ENCODE measurements at places on chromosomes 7 and 10.
A peak's percentile ranks its signal among the peaks of the same experiment; 100 is the strongest.

- no peak for DNase-seq
Measured at GRCh38 chr10:48598243-48598935, 6.5 kb downstream of the ARHGAP22 start.

DNA sequence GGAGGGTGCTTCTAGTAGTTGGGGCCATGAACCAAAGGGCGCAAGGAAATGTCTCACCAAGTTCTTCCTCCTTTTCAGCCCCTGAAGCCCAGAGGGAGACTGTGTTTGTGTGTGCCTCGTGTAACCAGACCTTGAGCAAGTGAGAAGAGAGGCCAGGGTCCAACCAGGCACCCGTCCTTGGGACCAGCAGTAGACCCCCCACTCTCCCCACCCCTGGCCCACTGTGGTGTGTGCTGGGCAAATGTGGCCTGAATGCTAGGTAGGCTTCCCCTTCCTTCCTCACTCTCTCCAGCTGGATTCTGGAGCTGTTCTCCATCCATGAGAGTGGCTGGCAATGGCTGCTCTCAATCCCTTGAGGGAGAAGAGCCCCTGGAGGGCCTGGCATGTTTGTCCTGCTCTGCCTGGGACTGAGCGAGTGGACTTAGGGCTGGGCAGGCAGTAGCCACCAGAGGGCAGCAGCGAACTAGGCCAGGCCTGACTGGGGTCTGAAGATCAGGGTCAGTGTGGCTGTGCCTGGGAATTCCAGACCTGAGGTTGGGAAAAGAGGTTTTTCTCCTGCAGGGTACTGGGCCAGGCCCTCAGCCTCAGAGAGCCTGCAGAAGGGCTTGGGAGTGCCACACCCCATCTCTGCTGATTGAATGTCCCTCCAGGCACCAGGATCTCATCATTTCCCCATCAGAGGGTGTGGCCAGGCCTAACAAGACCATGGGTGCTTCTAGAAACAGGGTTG is 12.5 kb downstream of the SFRP5 start:
- no peak for DNase-seq

DNA sequence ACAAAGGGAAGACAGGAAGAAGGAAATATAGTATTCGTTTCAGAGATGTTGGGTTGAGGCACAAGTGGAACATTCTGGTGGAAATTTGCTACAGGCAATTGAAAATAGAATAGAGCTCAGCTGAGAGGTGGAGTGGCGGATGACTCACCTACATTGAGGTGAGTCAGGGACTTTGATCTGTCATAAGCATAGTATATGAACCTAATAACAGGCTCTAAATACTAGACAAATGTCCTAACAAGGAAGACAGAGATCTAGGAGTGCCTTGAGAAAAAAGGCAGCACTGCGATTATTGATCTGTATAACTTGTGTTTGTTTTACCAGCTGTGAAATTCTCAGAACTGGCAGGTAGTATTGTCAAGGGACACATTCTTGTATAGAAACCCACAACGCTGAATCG is 907 bp upstream of the IFRD1 start:
- no peak for DNase-seq

- no peak for DNase-seq
Measured at GRCh38 chr10:118687472-118687871, 67.3 kb downstream of the CACUL1 start.

- no peak for DNase-seq
Measured at GRCh38 chr7:122597277-122597676, 101.6 kb downstream of the RNF133 start.

- no peak for DNase-seq
Measured at GRCh38 chr7:84384417-84384816, 189.8 kb upstream of the SEMA3A start.

GRCh38 chr7:139108266-139109187 is 993 bp downstream of the ZC3HAV1 start:
- no peak for DNase-seq

- no peak for DNase-seq
Measured at GRCh38 chr10:102644066-102644645, at the start of gene TRIM8. Gene TRIM8 (plus strand): TSS chr10:102644479. CDS start chr10:102644618, 139 bp downstream.

DNA sequence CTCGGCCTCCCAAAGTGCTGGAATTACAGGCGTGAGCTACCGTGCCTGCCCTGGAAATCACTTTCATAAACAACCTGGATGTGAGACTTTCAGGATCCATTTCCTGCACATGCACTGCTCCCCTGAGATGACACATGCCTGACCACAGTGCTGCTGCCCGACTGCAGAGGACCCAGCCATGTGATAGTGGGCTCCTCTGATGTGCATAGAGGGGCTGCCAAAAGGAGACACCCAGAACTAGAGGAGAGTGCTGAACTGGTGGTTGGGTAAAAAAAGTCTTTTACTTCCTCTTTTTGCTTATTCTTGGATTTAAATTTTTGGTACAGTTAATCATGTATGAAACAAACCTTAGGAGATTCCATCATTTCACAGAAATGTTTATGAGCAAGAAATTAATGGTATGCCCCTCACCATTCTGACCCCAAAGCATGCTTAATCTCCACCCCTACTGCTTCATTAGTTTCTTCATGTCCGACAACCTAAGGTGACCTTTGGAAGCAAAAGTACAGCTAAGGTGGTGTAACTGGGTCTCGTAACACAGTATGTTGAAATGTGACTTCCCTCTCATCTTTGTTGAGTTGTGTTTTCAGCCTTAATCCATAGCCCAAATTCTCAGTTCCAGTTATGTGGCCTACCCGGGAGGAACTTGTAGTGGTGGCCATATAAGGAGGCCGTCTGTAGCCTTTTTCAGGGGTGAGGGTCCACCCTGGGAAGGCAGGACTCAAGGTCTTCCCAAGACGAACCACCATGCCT is 111.1 kb downstream of the RNF216 start:
- no peak for DNase-seq

GRCh38 chr10:8402576-8402975 is 348.1 kb downstream of the GATA3 start:
- no peak for DNase-seq

DNA sequence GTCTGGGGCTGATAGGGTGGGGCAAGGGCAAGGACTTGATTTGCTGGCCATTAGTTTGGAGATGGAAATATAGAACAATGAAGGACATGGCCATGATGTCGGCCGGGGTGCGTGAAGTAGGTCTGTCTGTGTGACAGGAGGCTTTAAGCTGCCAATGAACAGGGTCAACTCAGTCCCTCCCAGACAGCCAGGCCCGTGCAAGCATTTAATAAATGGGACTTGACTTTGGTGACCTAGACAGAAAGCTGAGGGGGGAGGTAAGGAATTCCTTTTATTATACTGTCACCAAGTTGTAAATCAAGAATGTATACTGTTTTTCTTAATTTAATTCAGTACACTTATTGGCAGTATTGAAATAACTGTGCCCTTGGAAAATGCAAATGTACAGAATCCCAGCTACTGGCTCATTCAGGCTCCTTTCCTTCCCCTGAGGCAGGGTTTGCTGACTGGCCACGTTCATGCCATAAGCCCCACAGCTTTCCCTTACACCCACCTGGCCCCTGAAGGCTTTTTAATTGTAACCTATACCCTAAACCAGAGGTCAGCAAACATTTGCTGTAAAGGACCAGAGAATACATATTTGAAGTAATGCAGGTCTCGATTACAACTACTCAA is 87.2 kb downstream of the WIPF3 start:
- no peak for DNase-seq

GRCh38 chr7:47231627-47232026 is 350.3 kb downstream of the TNS3 start:
- DNase-seq = no peak

- no peak for DNase-seq
Measured at GRCh38 chr7:139049936-139050335, 14.1 kb upstream of the ZC3HAV1L start.

DNA sequence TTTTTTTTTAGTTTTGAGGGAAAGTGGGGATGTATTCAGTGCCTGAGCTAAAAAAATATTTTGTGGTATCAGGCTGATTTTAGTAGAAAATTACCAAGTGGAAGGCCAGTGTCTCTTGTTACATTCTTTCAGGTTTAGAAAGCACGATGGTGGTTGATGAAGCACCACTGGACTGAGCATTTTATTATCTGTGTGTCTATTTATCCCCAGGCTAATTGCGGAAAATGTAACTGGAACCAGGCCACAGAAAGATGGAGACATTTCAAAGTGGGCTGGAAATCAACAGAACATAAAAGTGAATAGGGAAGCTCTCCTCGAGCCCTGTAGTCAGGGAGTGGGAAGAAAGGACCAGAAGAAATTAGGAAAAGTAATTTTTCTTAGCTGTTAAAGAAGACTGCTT is 261.0 kb downstream of the STK31 start:
- DNase-seq = peak; percentile 64

GRCh38 chr7:70321016-70321590 is 722.8 kb downstream of the AUTS2 start:
- DNase-seq = no peak

- DNase-seq = no peak
Measured at GRCh38 chr7:155953781-155954549, 141.7 kb upstream of the SHH start.

- no peak for DNase-seq
Measured at GRCh38 chr7:51129527-51130472, 186.8 kb downstream of the COBL start.

DNA sequence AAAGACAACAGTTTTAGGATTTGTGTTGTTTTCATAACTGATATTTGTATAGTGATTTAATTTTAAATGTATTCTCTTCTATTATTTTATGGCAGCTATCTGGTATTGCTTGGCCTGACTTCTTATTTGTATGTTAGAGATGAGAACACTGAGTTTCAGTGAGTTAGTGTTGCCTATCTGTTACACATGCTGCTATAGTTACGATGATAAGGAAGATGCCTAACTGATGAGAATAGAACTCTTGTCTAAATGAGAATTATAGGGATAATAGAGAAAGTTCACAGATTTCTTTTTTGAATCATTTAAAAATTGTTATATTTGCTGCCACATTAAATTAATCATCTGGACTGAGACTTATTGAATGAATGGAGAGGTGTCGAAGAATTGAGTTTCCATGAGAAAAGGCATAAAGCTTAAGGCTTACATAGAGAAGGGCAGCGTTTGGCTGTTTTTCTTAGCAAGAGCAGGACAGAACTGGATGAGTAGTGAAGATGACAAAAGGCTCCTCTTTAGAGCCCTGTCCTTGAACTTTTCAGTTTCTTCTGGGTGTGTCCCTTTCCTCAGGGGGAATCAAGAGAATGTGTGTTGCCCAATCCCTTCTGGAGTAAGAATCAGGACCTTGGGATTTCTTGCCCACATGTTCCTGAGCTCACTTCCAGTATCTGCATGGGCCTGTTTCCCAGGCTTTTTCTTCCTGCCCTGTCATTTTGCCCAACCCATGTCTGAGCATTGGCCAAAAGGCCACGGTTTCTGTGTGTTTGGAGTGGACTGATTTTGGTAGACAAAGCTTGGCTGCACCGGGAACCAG is 195.6 kb upstream of the CSTF2T start:
- peak; percentile 82 for DNase-seq

- DNase-seq = peak; percentile 58
Measured at GRCh38 chr10:29328983-29329382, 40.1 kb downstream of the LYZL1 start.

GRCh38 chr10:101745074-101745696 is 30.7 kb downstream of the FGF8 start:
- no peak for DNase-seq

- no peak for DNase-seq
Measured at GRCh38 chr7:2022737-2023250, 210.0 kb downstream of the MAD1L1 start.

DNA sequence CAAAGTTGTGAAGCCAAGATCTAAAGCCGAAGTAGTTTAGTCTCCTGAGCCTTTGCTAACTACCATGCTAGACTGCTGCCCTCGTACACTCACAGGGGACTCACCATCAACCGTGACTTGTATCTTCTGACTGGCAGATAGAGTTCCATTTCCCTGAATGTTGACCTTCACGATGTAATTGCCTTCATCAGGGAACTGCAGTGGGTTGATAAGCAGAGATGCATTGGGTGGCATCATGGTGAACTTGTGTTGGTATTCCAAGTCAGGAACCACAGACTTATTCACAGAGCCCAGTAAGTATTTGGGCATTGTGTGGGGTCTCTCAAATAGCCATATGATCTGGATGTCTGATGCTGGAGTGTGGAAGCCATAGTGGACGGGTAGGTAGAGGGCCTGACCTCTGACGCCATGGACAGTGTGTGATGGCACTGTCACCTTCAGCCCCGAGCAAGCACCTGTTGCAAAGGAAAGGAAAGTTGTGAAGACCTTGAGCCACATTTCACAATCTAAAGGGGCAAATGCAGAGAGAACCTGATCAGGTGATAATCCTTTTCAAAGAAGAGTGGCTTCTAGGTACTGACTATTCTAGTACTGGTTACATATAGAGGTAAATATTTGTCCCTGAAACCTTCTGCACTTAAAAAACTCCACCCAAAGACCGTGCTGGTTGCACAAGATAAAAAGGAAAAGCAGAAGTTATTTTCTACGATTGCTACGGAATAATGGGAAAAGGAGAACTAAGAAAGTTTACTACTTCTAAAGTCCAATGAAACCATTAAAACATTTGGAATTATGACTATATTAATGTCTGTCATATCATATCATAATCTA is 7.1 kb downstream of the HEPACAM2 start:
- DNase-seq = no peak

- no peak for DNase-seq
Measured at GRCh38 chr10:36840788-36841187, 284.6 kb upstream of the ANKRD30A start.

DNA sequence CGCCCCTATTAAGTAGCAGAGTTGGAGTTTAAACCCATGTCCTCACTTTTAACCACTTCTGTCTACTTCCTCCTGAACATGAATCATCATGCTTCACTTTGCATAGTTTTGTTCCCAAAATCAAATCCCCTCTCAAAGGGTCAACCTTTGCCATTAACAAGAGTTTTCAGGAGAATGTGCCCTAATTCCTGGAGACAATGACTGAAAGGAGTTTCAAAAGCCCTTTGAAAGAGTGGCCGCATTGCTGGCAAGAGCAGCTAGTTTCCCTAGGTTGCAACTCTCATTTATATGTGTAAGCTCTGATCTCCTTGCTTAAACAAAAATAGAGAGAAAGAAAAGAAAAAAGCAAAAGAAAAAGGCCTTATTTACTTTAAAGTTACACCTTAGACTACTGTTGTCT is 9.2 kb downstream of the LGI1 start:
- no peak for DNase-seq
